AG09309 (cell line): ENCODE measurements at places on chromosomes 7 and 10.
A peak's percentile ranks its signal among the peaks of the same experiment; 100 is the strongest.

- DNase-seq, result no peak
Measured at GRCh38 chr7:70680743-70681468, 451.0 kb upstream of the GALNT17 start.

GRCh38 chr10:118565301-118566075 lies 30.0 kb downstream of the PRLHR start:
- DNase-seq, result no peak

DNA sequence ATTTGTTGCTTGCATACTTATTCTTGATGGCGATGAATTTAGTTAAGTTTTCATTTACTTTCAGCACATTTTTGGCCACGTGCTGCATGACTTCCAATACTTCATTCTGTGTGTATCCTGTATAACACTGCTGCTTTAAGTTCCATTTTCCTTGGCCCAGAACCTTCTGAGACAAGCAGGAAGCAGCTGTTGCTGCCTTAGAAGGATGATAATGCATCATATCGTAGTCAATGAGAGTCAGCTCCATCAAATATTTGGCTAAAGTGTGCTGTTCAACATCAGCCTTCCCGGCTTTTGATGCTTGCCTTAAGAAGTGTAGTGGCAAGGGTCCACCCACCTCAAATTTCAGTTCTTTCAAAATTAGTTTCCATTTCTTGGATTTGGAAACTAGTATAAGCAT lies 59.2 kb upstream of the GLCCI1 start:
- no peak for DNase-seq

GRCh38 chr10:69797959-69798358 lies 3.7 kb upstream of the COL13A1 start:
- no peak for DNase-seq

- DNase-seq, result no peak
Measured at GRCh38 chr7:1275451-1276381, 43.0 kb downstream of the UNCX start.

- DNase-seq, result peak; percentile 58
Measured at GRCh38 chr7:82805527-82805960, 357.1 kb downstream of the PCLO start.

GRCh38 chr7:133024596-133024995 lies 57.3 kb downstream of the CHCHD3 start:
- DNase-seq, result no peak

GRCh38 chr10:21732067-21732772 lies 198.2 kb downstream of the MLLT10 start:
- DNase-seq, result peak; percentile 42

DNA sequence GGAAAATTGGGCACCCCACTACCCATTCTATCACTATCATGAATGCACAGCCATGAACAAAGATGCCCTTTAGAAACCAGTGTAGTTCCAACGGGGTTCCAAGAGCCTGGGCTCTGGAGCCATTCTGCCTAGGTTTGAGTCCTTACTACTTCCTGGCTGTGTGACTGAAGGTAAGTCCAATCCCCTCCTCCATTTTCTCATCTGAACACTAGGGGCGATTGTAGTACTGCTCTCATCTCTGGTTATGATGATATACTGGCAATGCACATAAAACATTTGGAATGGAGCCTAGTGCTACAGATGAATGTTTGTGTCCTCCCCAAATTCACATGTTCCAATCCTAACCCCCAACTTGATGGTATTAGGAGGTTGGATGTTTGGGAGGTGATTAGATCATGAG lies 28.1 kb upstream of the CDH23 start:
- DNase-seq, result no peak

- DNase-seq, result no peak
Measured at GRCh38 chr10:49524496-49524895, 14.4 kb downstream of the ERCC6 start.

GRCh38 chr10:17850501-17850900 lies 41.4 kb downstream of the MRC1 start:
- DNase-seq, result no peak

DNA sequence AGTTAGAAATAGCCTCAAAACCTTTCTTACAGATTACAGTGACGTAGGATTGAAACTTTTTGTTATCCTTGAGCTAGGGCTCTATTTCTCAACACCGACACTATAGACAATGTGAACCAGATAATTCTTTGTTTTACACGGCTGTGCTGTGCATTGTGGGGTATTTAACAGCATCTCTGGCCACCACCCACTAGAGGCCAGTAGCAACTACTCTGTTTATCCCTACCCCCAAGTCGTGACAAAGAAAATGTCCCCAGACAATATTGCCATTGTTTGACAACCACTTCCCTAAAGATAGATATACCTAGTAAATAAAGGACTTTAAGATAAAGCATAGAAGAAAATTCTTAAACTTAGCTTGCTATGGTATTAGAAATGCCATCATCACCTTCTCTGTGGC lies 359.6 kb downstream of the ARL4A start:
- DNase-seq, result no peak

DNA sequence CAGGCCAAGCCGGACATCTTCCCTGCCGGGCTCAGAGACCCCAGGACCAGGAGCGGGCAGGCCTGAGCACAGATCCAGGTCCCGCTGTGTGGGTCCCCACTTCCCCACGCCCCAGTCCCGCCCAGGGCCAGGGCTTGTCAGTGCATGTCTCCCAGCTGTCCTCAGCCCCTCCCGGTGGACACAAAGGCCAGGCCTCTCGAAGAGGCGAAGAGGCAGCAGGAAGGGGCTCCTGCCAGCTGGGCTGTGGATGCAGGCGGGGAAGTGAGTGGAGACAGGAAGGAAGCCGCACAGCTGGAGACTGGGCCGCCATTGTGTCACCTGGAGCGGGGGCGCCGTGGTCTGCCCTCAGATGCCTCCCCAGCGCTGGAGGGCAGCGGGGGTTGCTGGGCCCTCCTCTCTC lies 4.8 kb downstream of the GRIFIN start:
- no peak for DNase-seq

GRCh38 chr7:142603870-142604448 lies 145.3 kb upstream of the PRSS1 start:
- DNase-seq, result no peak

DNA sequence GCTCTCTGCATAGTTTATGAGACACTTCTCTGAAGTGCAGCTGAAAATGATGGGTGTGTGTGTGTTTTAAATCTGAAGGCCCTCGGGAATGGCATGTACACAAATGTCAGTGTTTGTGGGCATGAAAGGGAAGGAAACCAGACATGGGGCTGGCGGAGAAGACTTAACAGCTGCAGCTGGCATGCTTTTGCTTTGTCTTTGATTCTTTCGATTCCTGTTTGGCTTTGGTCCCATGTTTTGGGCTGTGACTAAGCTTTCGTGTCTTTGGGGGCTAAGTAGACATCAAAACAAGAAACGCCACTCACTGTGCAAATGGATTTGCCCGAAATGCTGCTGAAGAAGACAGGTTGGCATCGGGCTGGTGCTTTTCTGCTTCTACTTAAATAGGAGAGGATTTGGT lies 179.3 kb downstream of the PFKFB3 start:
- DNase-seq, result peak; percentile 18

DNA sequence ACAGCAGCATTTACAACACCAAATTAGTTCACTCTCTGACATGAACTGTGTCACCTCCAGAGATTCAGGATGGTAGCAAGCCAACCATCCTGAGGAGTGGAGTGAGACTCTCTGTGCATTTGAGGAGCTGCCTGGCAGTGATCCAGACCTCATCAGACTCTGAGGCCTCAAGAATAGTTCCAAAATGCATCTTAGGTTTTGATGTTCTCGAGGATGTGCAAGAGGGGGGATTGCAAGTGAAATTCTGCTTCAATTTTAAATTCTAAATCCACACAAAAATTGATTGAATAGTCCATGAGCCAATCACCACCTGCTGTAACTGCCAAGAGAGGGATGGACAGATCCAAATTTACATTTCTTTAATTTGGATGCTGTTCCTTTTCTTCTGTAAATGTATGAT lies 49.7 kb downstream of the SLK start:
- DNase-seq, result no peak

GRCh38 chr7:16671811-16672210 lies 25.8 kb downstream of the BZW2 start:
- DNase-seq, result no peak

GRCh38 chr7:6346581-6346980 lies 74.2 kb upstream of the CYTH3 start:
- no peak for DNase-seq

GRCh38 chr7:2116989-2117591 lies 115.7 kb downstream of the MAD1L1 start:
- DNase-seq, result no peak

- no peak for DNase-seq
Measured at GRCh38 chr7:4725850-4726450, 43.9 kb downstream of the FOXK1 start.

- no peak for DNase-seq
Measured at GRCh38 chr10:45460235-45460878, 86.3 kb downstream of the ALOX5 start.

GRCh38 chr7:5231811-5232484 lies 41.9 kb downstream of the WIPI2 start:
- DNase-seq, result no peak

DNA sequence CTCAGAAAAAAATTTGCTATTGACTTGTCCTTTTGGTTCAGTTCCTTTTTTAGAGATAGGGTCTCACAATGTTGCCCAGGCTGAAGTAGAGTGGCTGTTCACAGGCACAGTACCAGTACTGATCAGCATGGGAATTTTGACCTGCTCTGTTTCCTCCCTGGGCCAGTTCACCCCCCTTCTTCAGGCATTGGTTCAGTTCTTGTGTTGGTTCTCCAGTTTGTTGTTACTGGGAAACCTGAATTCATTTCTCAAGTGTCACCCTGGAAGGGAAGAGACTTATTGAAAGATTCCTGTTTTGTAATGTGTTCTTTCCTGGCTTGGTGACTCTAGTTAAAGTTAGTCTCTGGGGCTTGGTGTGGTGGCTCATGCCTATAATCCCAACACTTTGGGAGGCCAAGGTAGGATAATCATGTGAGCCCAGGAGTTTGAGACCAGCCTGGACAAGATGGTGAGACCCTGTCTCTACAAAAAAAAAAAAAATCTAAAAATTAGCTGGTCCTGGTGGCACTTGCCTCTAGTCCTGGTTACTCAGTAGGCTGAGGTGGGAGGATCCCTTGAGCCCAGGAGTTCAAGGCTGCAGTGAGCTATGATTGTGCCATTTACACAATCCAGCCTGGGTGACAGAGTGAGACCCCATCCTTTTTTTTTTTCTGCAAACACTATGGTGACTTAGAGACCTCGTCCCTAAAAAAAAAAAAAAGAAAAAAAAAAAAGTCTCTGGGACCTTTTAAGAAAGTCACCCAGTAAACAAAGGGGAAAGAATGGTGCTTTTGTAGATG lies 52.7 kb downstream of the CNNM2 start:
- no peak for DNase-seq

GRCh38 chr10:51371743-51372142 lies 297.5 kb downstream of the PRKG1 start:
- no peak for DNase-seq

- peak; percentile 23 for DNase-seq
Measured at GRCh38 chr7:75716992-75717626, 21.6 kb downstream of the HIP1 start.

DNA sequence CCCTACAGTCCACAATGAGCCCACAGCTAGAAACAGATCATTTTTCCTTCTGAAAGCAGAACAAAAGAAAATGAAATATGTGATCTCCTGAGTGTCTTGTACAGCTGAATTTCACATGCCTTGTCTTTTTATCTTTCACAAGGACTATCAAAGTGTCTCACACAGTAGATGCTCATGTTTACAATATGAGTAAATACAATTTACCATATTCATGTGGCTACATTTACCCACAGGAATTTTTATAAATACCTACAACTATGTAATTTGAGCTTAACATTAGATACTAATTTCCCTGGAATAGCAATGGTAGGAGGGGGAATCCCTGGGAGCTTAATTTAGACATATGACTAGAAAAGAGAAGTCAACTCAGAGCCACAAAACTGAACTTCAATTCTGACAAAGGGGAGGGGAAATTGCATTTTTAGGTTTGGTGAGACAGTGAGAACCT lies 186.2 kb downstream of the MACC1 start:
- DNase-seq, result peak; percentile 61

- DNase-seq, result no peak
Measured at GRCh38 chr7:90749774-90750173, 153.7 kb downstream of the CDK14 start.

DNA sequence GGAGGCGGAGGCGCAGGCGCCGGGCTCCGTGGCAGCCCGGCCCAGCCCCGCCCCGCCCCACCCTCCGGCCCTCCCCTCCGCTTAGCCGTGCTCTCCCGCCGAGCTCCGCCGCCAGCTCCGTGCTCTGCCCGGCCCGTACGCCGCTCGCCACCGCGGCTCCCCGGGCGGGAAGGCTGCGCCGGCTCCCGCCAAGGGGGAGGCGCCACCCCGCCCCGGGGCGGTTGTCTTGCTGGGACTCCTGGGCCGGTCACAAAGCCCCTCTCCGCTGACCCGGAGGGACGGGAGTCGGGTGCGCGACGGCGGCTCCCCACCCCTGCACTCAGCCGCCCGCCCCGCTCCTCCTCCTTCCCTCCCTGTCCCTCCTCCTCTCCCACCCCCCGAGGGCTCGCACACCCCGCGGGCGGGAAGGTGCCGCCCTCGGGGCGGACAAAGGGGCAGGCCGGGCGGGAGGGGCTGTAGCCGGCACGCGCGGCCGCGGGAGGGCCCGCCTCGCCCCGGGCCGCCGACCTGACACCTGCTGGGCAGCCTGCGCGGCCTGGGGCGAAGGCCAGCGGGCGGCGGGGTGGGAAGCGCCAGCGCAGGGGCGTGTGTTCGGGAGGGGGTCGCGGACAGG lies 11.5 kb upstream of the SP8 start:
- no peak for DNase-seq

GRCh38 chr10:50788951-50789945 lies 49.5 kb downstream of the ASAH2B start:
- DNase-seq, result peak; percentile 29

DNA sequence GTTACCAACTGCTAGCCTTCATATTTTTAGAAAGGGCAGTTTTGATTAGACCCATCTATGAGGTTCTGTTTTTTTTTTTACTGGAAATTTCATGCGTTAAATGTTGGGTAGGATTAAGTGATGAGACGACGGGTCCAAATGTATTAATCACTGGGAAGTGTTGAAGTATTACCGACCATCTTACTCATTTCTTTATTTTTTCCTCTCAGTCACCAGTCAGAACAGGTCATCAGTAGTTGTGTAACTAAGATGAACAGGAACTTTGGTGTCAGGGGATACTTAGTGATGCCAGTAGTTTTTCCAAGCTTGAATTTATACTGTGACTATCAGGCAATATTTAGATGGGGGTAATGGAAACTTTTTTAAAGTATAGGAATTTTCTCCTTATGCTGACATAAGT lies 14.2 kb downstream of the TFAM start:
- no peak for DNase-seq

GRCh38 chr10:63208986-63209385 lies 75.9 kb downstream of the NRBF2 start:
- no peak for DNase-seq

DNA sequence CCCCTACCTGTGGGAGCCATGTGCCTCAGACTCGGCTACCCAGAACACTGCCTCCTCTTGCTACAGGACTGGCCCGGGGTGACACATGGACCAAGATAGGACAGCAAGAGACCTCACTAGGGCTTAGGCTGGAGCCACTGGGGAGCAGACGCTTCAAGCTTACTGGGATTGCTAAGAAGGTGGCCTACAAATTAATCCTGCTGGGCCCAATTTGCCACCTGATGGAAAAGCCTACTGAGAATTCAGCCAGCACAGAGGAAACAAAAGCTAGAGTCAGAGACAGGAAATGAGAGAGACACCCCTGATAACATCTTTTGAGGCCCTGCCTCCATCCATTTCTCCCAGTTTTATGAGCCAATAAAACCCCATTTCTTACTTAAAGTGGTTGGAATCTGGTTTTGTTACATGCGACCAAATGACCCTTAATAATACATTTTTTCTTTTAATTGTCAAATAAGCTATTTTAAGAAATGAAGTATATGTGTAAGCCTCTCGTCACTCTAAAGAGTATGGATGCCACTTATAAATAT lies 282.1 kb downstream of the CXCL12 start:
- peak; percentile 48 for DNase-seq

GRCh38 chr7:40674316-40674715 lies 539.5 kb downstream of the SUGCT start:
- no peak for DNase-seq
